ENCODE measurements at places on chromosomes 6 and 20.

DNA sequence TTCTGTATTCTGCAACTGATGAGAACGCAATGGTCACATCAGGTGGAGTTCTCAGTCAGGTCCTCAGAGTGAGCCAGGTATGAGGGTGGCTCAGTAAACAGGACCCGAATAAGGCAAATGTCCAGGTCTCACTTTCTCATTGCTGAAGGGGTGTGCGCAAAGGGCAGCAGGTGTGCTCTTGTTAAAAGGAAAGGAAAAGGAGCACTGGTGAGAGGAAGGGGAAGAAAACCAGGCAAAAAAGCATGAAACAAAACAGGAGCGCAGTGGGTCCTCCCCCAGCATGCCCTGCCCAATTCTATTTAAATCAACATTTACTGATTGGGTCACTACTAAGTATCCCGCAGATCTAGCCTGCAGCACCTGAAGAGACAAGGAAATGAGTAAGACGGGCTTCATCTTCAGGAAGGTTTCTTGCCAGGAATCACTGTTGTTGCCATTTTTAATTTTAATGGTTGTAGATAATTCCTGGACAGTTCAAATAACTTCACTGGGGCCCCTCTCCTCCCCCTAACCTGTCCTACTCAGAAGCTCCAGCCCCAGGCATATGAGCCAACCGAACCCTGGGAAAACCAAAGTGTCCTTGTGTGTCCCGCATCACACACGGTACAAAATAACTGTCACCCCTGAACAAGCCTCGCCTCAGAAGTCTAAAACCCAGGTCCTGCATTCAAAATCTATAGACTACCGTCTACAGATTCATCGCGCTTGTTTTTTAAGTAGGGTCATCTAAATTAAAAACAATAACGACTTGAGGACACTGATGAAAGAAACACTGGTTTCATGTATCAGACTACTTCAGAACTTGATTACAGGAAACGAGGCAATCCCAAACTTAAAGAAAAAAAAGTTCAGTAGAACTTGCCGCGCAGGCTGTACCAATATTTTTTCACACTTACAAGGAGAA is 980 bp downstream of the MBOAT1 start:
- peak; percentile 4 for DNase-seq

DNA sequence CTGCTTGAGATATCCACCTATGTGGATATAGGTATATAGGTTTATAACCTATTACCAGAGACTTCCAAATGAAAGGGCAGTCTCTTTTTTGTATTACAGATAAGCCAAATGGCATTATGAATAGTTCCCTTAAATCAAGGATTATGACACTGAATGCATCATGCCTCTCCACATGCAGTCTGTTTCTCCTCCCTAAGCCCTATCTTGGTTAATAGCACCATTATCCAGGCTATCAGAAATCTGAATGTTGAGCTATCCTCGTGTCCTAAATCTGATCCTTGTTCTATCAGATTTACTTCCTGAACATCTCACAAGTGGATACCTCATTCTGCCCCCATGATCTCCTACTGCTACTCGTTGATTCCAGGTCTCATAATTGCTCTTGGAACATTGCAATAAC is 138.0 kb downstream of the GRIK2 start:
- DNase-seq = no peak

DNA sequence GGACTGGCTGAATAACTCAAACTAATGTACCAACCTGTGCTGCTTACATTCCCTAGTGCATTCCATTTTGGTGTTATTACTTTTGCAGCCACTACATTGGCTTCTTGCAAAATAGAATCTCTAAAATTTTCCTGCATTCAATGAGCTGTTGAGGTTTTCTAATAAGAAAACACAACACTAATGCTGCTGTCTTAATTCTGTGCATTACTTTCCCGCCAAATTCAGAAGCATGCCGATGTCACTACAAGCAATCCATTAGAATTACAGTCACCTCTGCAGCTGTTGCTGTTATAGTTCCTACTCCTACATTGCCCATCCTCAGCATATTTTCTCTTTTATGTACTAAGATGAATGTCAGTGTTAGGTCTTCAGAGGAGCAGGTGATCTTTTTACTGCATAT is 359.5 kb downstream of the HACE1 start:
- no peak for DNase-seq

GRCh38 chr20:35042268-35042667 is 50.3 kb downstream of the TRPC4AP start:
- DNase-seq = no peak

- DNase-seq = peak; percentile 49
Measured at GRCh38 chr20:25574411-25574810, 10.9 kb downstream of the NINL start.

- DNase-seq = no peak
Measured at GRCh38 chr20:21702553-21703470, 2.7 kb upstream of the PAX1 start.

DNA sequence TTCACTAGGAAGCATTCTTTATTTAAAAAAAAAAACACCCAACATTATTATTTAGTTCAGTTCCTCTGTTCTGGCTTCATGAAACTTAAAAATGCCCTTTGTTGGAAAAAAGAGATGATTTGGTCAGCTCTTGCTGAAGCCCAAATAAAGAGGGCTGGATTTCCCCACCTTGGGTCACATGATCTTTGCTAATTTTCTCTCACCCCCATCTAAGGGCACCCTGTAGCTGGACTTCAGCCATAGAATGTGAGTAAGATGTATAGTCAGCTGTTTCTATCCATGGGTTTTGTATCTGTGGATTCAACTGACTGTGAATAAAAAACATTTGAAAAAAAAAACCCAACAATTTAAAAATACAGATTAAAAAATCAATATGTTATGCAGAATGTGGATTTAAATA is 213.9 kb upstream of the SULF2 start:
- no peak for DNase-seq

DNA sequence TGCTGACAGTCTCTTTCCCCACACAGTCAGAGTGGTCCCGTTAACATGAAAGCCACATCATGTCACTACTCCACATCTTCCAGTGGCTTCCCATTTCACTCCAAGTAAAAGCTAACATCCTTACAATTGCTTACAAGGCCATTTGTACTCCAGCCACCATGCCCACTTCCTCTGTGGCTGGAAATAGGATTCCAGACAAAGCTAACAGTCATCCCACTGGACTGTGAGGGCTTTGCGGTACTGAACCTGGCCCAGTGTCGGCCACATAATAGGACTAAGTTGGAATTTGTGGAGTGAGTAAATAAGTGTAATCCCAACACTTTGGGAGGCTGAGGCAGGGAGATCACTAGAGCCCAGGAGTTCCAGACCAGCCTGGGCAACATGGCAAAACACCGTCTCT is 10.9 kb downstream of the CCM2L start:
- DNase-seq = no peak

- no peak for DNase-seq
Measured at GRCh38 chr6:160253714-160254113, 4.9 kb downstream of the SLC22A2 start.

DNA sequence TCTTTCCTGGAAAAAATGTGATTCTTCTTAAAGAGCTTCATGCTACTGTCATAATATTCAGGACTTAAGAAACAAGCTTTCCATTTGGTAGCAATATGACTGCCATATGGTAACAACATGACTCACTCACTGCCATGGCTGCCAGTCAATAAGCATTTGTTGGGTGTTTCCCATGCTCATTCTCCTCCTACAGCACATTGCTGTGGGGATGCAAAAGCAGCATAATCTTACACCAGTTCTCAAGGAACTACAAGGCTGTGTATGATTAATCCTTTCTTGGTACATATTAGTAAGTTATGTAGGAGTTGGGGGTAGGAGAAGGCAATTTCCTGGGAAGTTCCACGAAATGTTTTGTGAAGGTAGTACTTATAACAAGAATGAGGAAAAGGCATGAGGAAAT is 76.7 kb downstream of the CEP162 start:
- no peak for DNase-seq

DNA sequence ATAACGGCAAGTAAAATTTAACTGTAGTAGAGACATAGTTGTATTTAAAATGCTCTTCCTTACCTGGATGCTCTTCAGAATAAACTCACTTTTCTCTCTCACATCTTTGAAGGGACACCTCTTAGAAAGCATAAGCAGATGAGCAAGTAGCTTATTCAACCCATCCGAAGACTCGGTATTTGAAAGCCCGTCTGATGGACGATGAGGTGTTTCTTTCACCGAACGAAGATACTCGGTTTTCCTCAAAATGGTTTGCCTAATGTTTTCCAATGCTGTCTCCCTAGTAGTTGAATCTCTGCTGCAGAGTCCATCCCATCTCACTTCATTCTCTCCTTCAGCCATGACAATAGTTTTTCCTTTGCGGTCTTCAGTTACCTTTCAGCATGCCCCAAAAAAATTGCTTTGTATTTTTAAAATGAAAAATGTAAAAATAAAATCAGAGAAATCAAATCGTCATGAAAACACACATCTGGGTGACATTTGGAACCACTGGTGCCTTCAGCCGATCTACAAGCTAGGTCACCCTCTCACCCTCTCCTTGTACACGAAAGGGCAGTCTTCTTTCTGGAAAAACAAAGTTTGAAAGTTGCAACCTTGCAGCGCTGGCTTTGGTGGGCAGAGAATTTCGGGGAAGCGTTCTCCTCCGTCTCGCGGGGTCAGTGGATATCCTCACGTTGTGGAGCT is 772 bp downstream of the SESN1 start:
- no peak for DNase-seq

DNA sequence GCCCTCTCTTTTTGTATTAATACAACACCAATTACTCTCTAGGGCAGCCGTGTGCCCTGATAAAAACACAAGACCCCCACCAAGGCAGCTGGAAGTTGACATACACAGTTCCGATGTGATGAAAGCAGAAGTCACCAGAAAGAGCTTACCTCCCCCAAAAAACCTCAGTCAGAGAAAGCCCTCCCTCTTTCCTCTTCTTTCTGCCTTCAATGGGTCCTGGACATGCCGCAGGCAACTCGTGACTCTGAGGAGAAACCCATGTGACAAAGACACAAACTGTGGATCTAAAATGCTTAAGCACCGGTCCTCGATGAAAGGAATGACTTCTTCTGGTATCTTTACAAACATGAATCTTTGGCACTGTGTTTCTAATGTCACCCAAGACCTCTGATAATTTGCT is 117.7 kb upstream of the CCDC28A start:
- DNase-seq = no peak

- no peak for DNase-seq
Measured at GRCh38 chr20:41510224-41510623, 108.0 kb downstream of the CHD6 start.

GRCh38 chr20:9185511-9185910 is 116.6 kb downstream of the PLCB4 start:
- DNase-seq = no peak

- DNase-seq = no peak
Measured at GRCh38 chr20:39549733-39550132, 587.6 kb downstream of the DHX35 start.

DNA sequence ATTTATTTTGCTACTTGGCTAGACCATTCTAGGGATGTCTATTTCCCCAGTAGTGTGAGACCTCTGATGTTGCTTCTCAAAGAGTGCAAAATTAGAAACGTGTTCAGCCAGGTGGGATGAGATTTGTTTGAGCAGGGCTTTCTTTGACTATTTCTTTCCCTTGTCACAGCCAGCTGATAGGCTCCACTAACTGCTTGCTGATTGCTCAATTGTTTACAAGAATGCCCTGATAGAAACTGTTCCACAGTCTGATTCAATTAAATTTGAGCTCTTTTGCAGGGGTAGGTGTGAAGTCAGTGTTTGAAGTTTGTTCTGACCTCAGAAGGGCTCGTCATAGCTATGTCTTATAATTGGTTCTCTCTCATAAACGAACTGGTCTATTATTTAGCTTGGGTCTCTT is 220.5 kb downstream of the FNDC1 start:
- no peak for DNase-seq

DNA sequence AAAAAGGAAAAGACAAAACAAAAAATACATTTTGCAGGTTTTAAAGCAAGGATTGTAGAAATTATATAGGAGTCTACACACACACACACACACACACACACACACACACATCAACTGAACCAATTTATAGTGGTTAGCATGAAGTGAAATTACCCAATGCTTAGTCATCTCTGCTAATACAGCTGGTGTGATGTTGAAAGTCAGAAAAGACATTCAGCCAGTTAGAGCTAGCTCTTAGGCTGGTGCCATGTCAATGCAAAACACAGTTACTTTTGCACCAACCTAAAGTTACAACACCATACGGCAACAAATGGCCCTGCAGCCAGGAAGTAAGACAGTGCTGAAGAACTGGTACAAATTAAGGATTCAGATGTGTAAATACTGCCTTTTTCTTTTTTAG is 15.2 kb downstream of the FAM210B start:
- DNase-seq = no peak

DNA sequence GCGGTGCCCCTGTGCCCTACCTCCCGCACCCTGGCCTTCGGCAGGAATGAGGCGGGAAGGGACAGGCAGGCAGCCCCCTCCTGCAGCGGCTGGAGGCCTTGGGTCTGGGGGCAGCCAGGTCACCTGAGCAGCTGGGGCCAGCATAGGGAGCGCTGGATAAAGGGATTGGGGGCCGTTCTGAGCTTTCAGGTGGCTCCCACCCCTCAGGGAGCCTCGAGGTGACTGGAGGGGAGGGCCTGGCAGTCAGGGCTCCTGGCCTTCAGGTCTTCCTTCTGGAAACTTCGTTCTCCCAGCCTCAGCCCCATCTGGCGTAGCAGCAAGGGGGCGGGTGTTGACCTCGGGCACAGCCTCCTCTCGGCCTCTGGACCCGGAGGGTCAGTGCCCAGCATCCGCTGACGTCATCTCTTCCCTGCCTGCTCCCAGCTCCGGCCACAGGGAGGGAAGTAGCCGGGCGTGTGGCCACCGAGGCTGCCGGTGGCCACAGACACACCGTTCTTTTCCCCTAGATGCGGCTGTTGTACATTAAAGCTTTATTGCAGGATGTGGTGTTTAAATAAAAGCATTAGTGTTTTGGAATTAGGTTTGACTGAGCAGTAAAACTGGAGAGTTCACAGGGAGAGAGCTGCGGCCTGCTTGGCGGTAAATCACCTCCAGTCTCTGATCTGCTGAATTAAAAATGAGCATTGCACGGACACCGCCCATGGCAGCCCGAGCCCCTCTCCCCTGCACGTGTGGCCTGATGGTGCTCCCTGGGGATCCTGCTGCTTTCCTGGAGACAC is 80.0 kb upstream of the GATA5 start:
- DNase-seq = no peak

GRCh38 chr20:2101057-2101864 is at the start of gene STK35:
Gene STK35 (plus strand): TSS chr20:2101827. CDS start chr20:2101882, 55 bp downstream.
- no peak for DNase-seq

DNA sequence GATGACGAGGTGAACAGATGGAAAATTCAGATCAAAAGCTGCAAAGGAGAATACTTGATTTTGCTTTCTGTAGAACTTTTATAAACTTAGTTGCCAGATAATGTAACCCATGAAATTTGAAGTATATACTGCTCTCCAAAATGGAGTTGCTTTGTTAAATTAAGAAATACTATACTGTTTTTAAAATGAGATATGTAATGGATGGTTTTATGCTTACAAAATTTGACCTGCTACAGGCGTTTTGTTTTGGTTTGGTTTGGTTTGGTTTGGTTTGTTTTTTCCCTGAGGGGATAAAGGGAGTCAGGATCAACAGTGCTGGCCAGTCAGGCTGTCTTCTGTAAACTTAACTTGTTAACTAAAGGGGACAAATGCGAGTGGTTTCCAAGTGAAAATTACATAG is 55.6 kb upstream of the KIF25 start:
- DNase-seq = no peak

GRCh38 chr6:15949982-15950381 is 178.9 kb upstream of the MYLIP start:
- no peak for DNase-seq

GRCh38 chr6:169794317-169795055 is 43.1 kb downstream of the ERMARD start:
- no peak for DNase-seq

GRCh38 chr20:3797592-3798372 is 1.7 kb downstream of the CDC25B start:
- DNase-seq = no peak

GRCh38 chr20:16313917-16314316 is 259.3 kb downstream of the KIF16B start:
- DNase-seq = no peak
